ENCODE measurements at places on chromosomes 1 and 21. TPM values are rescaled to one million over a fixed set of nuclear protein-coding genes. Genes with fewer than 3 reads are reported as not detected.

The PTAFR gene
- total RNA-seq = 1.8 TPM

- peaks cover 5% of the 10 kb centered on the region for H3K4me1 ChIP-seq
- H3K4me3 ChIP-seq = no peak overlapping the region
- no peak overlapping the region for H3K27ac ChIP-seq
- H3K36me3 ChIP-seq = no peaks in the 10 kb centered on the region
Observed at GRCh38 chr1:35660581-35661473, 19.5 kb upstream of the PSMB2 start.

DNA sequence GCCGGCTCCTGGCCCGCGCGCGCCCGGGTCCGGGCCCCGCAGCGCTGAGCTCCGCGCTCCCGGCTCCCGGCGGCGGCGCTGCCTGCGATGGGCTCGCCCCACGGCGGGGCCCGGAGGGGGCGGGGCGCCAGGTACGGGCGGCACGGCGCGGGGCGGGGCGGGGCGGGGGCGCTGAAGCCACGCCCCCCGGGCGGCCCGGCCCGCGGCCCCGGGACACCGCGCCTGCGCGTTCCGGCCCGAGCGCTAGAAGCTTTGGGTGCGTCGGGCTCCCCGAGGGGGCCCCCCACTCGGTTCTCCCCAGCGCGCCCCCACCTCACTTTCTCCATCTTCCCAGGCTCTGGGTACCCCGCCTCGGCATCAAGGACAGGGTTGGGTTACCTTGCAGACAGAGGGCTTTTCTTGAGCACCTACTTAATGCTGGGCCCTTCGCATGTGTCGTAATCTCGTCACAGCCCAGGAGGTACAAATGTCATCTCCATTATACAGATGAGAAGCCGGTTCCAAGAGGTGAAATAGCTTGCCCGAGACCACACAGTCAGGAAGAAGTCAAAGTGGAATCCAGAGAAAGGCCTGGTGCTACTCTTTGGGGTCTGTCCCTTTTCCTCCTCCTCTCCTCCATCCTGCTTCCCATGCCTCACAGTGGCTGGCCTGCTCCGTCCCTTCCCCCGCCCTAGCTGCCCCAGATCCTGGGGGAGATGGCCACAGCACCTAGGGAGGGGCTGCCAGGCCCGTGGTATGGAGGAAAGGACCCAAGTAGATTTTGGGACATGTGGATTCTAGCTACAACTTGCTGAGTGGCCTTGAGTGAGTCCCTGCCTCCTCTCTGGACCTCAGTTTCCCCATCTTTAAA, 46.5 kb downstream of the RAP1GAP start:
- peaks cover 11% of the 10 kb centered on the region for H3K27me3 ChIP-seq
- no peaks in the 10 kb centered on the region for H3K36me3 ChIP-seq
- peak; percentile 43 for DNase-seq
- H3K27ac ChIP-seq = no peak overlapping the region
- peak overlapping the region; percentile 62 for H3K4me3 ChIP-seq
- H3K4me1 ChIP-seq = peaks cover 5% of the 10 kb centered on the region

- DNase-seq = peak; percentile 92
- H3K4me1 ChIP-seq = peaks cover 48% of the 10 kb centered on the region
- peak overlapping the region; percentile 3 for H3K27ac ChIP-seq
- H3K27me3 ChIP-seq = no peaks in the 10 kb centered on the region
Observed at GRCh38 chr1:219177363-219177762, 3.7 kb downstream of the LYPLAL1 start.

DNA sequence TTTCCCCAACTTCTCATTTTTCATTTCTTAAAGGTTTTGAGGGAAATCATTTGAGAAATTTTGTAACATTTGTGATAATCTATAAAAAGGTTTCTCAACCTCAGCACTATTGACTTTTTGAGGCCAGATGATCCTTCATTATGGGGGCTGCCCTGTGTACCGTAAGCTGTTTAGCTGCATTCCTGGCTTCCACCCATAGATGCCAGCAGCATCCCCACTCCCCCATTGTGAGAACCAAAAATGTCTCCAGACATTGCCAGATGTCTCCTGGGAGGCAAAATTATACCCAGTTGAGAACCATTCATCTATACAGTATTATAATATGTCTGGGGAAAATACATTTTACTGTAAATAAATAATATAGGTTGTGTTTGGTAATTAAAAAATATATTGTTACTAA, 146.0 kb downstream of the PBX1 start:
- H3K4me1 ChIP-seq = peaks cover 36% of the 10 kb centered on the region
- no peak overlapping the region for H3K27ac ChIP-seq
- H3K36me3 ChIP-seq = no peaks in the 10 kb centered on the region
- no peaks in the 10 kb centered on the region for H3K27me3 ChIP-seq
- no peak for DNase-seq
- no peak overlapping the region for H3K4me3 ChIP-seq
